Esophagus squamous epithelium (tissue), 5 donors: ENCODE measurements at places on chromosomes 2 and 18. TPM values are rescaled to one million over a fixed set of nuclear protein-coding genes. Genes with fewer than 3 reads are reported as not detected.

Gene ASB18
- not detected for total RNA-seq

Gene ALKAL2
- not detected for total RNA-seq

Gene EML4
- total RNA-seq = 29.8 TPM

DNA sequence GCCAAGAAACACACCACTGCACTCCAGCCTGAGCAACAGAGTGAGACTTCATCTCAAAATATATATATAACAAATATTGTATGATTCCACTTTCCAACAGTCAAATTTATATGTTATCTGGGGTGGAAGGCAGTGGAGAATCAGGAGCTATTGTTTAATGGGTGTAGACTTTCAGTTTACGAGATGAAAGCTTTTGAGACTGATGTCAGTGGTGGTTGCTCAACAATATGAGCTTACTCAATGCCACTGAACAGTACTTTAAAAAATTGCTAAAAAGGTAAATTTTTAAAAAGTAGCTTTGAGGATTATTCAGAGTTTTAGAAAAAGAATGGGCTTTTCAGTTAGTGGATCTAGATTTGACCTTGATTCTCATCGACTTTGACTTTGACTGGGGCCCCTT is 105.9 kb upstream of the ST6GAL2 start:
- DNase-seq = no peak
